ENCODE measurements at places on chromosomes 6 and 20. TPM values are rescaled to one million over a fixed set of nuclear protein-coding genes. Genes with fewer than 3 reads are reported as not detected.

DNA sequence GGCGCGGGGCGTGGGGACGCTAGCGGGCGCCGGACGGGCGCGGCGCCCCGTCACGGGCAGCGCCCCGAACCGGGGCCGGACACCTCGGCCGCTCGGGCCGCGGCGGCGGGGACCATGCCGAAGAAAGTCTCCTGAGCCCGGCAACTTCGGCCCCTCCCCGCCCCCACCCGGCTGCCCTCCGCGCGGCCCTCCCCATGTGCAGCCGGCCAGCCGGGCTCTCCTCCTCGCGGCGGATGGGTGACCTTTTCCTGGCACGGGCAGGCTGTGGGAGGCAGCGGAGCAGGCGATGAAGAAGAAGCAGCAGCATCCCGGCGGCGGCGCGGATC, 278 bp downstream of the UST start:
- peak overlapping the region; percentile 88 for H3K4me3 ChIP-seq
- peak; percentile 70 for DNase-seq
- H3K36me3 ChIP-seq = no peaks in the 10 kb centered on the region

- H3K4me3 ChIP-seq = no peak overlapping the region
- H3K36me3 ChIP-seq = no peaks in the 10 kb centered on the region
- H3K27ac ChIP-seq = no peak overlapping the region
- DNase-seq = no peak
Observed at GRCh38 chr6:84050408-84050807, 16.8 kb downstream of the MRAP2 start.

- H3K36me3 ChIP-seq = no peaks in the 10 kb centered on the region
- no peak for DNase-seq
- no peak overlapping the region for H3K27ac ChIP-seq
- H3K4me3 ChIP-seq = no peak overlapping the region
Observed at GRCh38 chr6:105949869-105950268, 136.3 kb upstream of the PRDM1 start.

GRCh38 chr20:16922834-16923233, 174.7 kb downstream of the OTOR start:
- no peaks in the 10 kb centered on the region for H3K36me3 ChIP-seq
- DNase-seq = no peak
- H3K27ac ChIP-seq = no peak overlapping the region
- H3K4me3 ChIP-seq = no peak overlapping the region
- no peaks in the 10 kb centered on the region for H3K27me3 ChIP-seq

The RIPOR2 gene
- total RNA-seq = 6.1 TPM

DNA sequence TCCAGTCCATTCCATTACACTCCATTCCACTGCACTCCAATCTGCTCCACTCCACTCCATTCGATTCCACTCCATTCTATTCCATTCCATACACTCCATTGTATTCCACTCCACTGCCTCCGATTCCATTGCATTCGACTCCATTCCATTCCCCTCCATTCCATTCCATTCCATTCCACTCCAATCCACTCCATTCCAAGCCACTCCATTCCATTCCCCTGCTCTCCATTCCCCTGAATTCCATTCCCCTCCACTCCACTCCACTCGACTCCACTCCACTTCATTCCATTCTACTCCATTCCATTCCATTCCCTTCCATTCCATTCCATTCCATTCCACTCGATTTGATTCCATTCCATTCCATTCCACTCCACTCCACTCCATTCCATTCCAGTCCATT, 25.7 kb upstream of the DEFB125 start:
- H3K4me1 ChIP-seq = no peaks in the 10 kb centered on the region
- no peak overlapping the region for H3K4me3 ChIP-seq
- H3K27me3 ChIP-seq = peaks cover 10% of the 10 kb centered on the region
- no peaks in the 10 kb centered on the region for H3K36me3 ChIP-seq
- no peak for DNase-seq

The OR2B6 gene
- total RNA-seq = not detected

DNA sequence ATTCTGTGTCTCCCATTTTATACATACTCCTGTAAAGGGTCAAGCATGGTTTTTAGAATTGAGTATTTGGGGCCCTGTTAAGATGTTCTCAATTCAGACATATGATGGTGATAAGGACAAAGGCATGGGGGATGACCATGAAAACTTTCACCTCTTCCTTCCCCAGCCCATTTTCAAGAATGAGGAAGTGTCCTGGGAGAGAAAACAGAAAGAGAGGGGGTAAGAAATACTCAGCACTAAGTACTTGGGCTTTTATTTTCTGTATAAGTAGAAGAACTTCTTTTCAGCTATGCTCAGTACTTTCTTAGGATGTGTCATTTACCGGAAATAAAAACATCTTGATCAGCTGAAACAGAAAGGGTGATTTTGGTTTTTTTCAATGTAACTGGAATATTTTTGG, 10.9 kb upstream of the MBOAT1 start:
- no peaks in the 10 kb centered on the region for H3K4me1 ChIP-seq
- H3K27ac ChIP-seq = no peak overlapping the region
- no peak for DNase-seq
- H3K27me3 ChIP-seq = no peaks in the 10 kb centered on the region
- H3K4me3 ChIP-seq = no peak overlapping the region

The FAM110A gene
- total RNA-seq = 4.8 TPM

The COL9A1 gene
- 1.6 TPM for total RNA-seq
